ENCODE measurements at places on chromosomes 12 and 14.

GRCh38 chr12:122097927-122098756 lies 19.6 kb downstream of the MLXIP start:
- DNase-seq = no peak

GRCh38 chr12:48311313-48311712 lies 39.4 kb downstream of the ZNF641 start:
- no peak for DNase-seq

- DNase-seq = no peak
These were observed 20.6 kb upstream of the ANHX start for GRCh38 chr12:133256321-133256720.

DNA sequence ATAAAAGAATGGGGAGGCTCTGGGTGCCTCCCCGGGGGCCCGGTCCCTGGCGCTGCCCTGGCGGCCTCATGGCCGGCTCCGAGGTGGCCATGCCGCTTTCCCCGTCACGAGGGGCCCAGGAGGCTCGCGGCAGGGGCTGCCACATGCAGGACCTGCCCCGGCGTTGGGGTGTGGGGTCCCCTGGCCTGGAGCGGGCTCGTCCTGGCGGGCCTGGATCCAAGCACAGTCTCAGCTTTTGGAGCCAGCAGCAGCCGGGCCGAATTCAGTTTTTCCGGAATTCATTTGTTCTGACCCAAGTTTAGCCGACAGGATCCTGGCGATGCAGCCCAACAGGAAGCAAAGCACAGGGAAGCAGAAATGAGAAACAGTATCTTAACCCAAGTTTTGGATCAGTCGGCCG lies 26.4 kb upstream of the AEBP2 start:
- no peak for DNase-seq

DNA sequence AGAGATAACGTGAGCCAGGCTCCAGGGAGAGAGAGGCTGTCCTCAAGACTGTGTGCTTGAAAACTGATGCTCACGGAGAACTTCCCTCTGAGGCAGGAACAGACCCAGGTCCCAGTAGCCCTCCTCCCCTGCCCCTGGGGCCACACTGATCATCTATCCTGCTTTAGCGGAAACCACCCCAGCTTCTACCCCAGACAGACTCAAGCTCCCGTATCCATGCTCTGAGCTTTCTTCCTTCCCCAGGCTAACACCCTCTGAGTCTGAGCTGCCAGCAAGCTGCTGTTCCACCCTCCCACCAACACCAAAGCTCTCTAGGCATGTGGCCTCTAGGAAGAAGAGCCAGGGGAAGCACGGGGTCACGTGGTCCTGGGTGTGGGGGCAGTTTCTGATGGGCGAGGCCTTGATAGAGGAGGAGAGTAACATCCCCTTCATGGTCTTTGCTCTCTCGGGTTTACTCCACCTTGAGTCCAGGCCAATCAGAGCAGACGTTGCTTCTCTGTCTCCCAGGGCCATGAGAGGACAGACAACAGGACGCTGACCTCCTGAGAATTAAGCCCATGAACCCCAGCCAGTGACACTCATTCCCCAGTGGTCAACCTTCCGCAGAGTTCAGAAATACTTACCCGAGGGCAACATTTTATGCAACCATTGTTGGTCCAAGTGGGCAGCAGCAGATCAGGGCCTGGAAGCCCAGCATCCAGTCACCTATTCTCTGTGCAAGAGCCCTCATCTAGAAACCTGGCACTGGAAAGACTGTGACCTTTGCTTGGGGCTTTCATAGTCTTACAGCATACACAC lies 1.4 kb downstream of the PCK2 start:
- DNase-seq = no peak

GRCh38 chr12:102916252-102917025 lies 605 bp downstream of the PAH start:
- DNase-seq = no peak

- no peak for DNase-seq
These were observed 11.2 kb downstream of the PDE6H start for GRCh38 chr12:14984036-14984435.

- DNase-seq = no peak
These were observed 161.8 kb upstream of the DCN start for GRCh38 chr12:91344408-91344807.

- DNase-seq = no peak
These were observed 11.5 kb upstream of the PEBP1 start for GRCh38 chr12:118124333-118124874.

DNA sequence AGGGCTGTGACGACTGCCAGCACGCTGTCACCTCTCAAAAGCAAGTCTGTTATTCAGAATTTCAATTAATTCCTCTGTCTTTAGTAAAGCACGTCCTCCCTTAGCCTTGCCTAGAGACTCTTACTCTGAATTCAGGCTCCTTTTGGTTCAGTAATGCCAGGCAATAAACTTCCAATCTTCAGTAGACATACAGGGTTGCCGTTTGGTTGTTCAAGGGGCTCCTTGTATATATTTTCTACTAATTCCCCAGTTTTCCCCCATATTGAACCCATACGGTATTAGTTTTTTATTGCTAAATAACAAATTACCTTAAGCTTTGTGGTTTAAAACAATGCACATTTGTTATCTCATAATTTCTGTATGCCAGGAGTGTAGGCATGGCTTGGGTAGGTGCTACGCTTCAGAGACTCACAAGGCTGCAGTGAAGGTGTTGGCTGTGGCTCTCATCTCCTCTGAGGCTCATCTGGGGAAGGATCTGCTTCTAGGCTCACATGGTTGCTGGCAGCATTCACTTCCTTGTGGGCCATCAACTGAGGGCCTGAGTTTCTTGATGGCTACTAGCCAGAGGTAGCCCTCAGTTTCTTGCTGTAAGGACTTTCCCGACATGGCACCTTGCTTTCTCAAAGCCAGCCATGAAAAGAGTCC lies 7.3 kb upstream of the CLECL1 start:
- DNase-seq = no peak

DNA sequence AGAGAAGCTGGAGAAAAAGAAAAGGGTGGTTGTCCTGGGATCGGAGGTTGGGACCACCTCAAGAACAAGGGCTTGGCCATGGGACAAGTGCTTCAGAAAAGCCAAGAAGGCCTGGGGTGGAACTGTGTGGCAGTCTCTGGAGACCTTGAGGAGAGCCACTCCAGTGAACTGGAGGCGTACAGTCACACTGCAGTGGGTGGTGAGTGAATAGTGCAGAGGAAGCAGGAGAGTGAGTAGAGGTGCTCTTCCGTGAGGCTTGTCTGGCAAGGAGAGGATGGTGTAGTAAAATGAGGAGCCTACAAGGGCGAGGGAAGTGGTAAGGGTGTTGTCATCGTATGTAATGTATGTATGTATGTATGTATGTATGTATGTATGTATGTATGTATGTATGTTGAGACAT lies 20.9 kb downstream of the RASSF3 start:
- DNase-seq = no peak

- DNase-seq = no peak
These were observed 1.9 kb downstream of the PRKD1 start for GRCh38 chr14:29925736-29926135.

DNA sequence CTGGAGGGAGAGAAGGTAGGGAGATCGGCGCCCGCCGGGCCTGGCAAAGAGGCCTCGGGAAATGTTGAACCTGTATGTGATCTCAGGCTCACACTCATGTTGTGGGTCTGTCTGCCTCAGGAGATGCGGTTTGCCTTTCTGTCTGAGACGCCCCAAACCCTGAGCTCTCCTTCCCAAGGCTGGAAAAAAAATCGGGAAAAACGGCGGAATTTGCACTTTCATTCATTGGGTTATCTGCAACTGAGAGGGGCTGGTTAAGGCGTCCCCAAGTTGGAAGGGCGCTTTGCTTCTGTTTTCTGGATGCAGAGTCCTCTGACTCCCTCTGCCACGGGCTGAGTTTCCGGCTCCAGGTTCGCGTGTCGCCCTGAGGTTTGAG lies 5.0 kb upstream of the HOXC9 start:
- DNase-seq = no peak

GRCh38 chr12:97754306-97754705 lies 291.7 kb downstream of the RMST start:
- DNase-seq = no peak

GRCh38 chr12:80208071-80208470 lies 108.7 kb downstream of the OTOGL start:
- DNase-seq = no peak

GRCh38 chr14:90319634-90320541 lies 11.9 kb downstream of the NRDE2 start:
- DNase-seq = no peak

DNA sequence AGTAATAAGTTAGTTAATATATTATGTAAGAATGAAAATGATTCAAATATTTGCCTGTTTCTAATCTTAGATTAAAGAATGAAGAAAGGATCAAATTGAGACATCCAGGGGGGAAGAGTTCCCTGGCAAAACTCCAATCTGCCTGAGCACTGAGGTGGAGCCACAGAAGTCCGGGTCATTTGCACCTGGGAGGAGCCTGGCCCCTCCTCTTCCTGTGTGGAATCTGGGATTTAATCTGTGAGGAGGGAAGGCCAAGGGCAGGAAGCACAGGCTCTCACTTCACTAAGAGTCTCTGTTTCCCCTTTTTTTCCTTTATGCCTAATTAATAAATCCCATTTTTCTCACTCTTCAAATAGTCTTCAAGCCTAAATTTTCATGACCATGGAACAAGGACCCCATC lies 599.5 kb downstream of the FLRT2 start:
- DNase-seq = no peak

GRCh38 chr12:8823565-8824300 lies 1.3 kb downstream of the A2ML1 start:
- DNase-seq = no peak

DNA sequence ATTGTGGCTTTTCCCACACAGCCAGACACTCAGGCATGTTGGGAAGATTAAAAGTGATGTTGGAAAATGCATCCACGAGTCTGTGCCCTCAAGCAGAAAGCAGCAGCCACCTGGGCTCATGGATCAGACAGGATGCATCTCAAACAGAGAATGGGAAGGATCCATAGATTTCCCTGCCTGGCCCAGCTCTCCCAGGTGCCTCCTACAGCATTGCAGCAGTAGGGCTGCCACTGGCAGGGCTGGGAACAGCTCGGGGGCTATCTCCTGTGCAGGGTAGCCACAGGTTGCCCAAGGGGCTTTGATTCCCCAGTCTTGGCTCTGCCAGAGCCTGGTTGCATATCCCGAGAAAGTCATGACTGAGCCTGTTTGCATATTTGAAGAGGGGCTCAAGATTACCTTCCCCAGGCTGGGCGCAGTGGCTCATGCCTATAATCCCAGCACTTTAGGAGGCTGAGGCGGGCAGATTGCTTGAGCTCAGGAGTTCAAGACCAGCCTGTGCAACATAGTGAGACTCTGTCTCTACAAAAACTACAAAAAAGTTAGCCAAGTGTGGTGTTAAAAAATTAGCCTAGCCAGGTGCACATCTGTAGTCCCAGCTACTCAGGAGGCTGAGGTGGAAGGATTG lies 19.5 kb downstream of the C14orf132 start:
- no peak for DNase-seq

DNA sequence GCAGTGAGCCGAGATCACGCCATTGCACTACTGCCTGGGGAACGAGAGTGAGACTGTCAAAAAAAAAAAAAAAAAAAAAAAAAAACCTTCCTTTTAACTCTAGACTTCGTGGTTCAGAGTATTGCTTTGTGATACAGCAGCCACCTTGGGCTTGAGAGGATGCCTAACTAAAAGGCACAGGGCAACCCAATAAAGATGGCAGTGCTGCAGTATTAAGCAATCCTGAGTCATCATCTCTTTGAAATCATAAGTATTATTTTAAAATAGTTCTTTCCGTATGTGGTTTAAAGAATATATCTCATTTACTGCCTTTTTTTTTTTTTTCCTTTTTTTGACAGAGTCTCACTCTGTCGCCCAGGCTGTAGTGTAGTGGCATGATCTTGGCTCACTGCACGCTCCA lies 116.1 kb downstream of the PLEKHA5 start:
- DNase-seq = no peak

GRCh38 chr14:97602438-97603117 lies 805.4 kb downstream of the VRK1 start:
- DNase-seq = no peak

DNA sequence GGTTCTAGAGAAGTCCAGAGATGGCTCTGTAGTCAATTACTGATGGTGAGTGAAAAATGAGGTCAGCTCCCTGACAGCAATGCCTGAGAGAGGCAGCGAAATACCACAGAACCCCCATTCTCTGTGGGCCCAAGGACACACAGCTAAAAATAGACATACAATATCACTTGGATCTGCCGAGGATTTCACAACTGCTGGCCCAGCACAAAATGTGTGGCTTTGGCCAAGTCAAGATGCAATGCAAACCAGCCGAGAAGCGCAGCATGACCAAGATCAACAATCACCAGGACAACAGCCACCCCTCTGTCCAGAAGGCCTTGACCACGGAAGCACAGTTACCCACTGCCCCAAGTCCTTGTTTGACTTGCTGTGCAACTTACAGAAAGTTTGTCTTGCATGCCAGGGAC lies 52.2 kb downstream of the CKAP4 start:
- no peak for DNase-seq

DNA sequence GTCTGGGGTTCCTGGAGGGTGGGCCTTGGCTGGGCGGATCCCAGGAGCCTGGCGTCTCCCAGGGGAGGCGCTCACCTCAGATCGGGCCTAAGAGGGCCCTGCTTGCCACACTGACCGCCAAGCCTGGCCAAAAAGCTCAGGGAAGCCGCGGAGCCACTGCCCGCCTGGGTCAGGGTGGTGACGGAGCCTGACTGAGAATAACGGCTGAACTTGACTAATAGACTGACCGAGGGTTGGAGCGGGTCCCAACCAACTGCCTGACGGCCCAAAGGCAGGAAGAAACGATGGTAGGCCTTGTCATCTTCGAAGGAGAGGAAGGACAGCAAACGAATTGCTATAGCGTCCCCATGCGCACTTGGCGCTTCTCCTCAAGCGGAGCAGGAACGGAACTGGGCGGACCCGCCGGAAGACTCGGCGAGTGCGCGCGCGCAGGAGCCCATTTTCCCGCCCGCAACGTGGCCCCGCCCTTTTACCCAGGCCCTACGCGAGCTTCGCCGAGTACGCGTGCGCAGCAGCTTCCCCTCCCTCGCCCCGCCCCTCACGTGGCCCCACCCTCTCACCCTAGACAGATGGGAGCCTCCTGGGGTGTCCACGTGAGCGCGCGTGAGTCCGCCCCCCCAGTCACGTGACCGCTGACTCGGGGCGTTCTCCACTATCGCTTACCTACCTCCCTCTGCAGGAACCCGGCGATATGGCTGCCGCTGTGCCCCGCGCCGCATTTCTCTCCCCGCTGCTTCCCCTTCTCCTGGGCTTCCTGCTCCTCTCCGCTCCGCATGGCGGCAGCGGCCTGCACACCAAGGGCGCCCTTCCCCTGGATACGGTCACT lies at the start of the genes ERP29 and TMEM116:
Gene ERP29, plus strand, starts transcription at position 652 of the 826 bp plus-strand sequence. Its CDS starts 40 bp downstream, at position 692.
Gene TMEM116, minus strand, starts transcription at position 391 of the 826 bp plus-strand sequence. CDS start 7,895 bp downstream, outside the sequence.
- peak; percentile 96 for DNase-seq

DNA sequence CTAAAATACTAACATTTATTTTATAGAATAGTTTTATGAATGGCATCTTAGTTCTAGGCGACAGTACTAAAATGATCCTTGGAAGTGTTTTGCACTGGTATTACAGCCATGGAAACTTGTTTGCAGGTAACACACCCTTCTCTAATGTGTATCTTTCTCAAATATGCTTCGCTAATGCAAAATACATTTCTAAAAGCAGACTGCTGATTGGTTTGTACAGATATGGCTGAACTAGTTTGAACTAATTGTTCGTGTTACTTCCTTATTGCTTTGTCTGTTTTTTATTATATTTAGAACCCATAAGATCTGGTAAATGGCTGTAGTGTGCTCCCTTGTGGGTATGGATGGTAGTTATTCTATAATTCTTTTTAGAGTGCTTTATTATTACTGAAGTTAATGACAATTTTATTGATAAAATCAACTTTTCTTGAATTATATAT lies 53.0 kb downstream of the ATF7IP start:
- DNase-seq = no peak

GRCh38 chr12:120540445-120540844 lies 6.3 kb downstream of the RNF10 start:
- no peak for DNase-seq

All from smooth muscle cell of the brain vasculature (primary cell).